NCI-H345 (cell line): ENCODE measurements at places on chromosomes 7 and 10.

DNA sequence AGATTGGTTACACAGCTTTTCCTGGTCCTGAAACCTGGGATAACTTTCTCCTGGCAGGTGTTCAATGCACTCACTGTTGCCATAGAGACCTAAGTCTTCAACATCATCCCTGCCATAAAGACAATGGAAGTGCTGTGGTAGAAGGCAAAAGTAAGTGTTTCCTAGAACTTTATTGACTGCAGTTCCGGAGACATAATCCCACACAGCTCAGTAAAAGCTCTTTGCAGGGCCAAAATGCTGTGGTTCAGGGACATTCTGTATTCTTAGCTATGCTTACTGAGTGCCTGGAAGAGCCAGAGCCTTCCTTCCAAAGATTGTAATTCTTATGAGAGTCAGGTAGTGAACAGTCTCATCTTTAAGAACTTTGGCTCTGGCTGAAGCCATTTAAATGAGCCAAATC is 5.3 kb downstream of the WIPF3 start:
- DNase-seq, result peak; percentile 83

DNA sequence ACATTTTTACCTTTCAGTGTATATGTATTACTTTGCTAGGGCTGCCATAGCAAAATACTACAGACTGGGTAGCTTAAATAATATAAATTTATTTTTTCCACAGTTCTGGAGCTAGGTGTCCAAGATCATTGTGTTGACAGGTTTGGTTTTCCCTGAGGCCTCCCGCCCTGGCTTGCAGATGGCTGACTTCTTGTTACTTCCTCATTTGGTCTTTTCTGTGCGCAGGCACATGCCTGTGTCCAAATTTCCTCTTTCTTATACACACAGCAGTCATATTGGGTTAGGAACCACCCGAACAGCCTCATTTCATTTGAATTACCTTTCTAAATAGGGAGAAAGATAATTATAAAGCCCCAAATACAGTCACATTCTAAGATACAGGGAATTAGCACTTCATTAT is 521.6 kb upstream of the SORCS1 start:
- DNase-seq, result no peak

DNA sequence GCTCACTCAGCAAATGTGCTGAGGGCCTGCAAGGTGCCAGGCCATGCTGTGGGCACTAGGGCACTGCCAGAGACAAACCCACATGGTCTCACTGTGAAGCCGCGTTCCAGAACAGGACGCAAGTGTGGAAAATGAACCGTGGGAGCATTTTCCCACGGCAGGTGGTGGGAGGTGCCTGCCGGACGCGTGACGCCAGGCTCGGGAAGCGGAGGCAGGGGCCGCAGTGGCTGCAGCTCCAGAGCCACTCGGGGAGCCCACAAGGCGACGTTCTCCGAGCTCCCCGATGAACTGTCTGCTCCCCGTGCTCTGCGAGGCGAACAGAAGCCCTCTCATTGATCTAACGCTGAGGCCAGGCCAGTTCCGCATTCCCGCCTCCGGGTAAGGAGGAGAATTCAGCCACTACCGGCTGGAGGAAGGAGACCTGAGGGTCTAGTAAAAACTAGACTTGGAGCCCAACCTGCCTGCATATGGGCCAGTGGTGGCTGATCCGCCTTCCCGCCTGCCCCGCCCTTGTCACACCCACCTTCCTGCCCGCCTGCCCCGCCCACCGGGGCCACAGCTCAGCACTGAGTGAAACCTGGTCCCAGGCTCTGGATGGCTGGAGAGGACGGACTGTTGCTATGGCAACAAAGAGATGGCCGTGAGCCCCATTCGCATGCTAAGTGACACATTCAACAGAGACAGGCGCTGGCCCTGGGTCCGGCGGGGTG is 13.1 kb downstream of the ADGRA1 start:
- DNase-seq, result no peak

DNA sequence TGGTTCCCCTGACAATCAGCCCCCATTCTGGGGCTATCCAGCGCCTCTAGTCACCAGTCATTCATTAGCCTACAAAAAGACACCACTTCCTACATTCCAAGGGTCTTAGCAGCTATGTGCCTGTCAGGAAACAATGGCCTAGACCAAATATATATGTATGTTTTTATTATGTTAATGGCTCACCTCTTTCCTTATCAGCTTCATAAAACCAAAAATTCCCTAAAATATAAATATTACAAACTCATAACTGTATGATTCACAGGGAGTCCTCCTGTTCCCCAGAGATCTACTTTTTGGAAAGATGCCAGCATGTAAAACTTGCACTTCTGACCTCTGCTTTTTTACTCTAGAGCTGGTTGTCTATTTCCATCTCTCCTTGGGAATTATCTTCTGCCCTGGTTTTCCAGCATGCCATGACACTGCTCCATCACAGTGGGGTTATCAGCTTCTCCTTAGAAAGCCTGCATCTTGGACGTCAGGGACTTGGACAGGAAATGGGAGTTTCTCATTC is 79.2 kb downstream of the ABCA13 start:
- no peak for DNase-seq

DNA sequence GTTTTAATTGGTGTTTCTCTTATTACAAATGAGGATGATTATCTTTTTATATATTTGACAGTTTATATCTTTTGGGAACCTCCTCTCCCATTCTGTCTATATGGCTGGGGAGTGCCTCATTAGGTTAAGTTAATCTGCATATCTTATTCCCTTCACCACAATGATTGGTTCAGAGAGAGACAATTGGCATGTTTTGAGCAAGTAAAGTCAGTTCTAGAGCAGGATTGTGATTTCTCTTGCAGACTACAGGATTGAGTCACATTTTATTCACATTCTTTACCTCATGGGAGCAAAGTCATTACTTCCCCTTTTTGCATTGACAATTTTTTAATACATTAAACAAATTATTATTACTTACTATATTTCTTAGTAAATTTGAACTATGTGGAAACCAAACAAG is 345.6 kb downstream of the MDFIC start:
- DNase-seq, result no peak

DNA sequence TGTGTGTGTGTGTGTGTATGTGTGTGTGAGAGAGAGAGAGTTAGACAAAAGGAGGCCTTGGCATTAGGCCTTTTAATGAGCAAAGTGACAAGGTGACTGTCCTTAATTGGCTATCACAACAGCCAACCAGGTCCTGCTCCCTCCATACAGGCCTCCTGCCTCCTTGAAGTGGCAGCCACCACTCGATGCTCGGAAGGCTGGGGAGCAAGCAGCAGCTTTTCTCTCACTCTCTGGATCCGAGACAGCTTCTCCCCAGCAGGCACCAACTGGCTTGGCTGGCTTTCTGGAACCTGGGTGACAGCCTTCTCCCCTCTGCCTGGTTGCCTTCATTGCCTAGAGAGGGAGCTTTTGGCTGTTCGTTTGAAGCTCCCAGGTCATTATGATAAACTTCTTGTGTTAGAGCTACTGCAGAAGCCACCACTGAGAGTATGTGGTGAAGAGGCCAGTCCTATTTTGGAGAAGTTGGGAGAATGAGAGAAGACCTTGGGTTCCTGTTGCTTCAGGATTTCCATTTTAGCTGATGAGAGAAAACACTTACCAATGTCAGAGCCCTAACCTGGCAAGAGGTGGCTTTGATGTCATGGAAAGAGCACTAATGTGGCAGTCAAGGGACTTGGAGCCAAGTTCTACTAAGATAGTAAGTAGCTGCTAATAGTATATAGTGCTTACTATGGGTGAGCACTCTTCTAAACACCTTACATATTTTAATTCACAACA is 37.6 kb downstream of the RPS24 start:
- DNase-seq, result no peak
